Posterior cingulate gyrus (tissue), 11 donors: ENCODE measurements at places on chromosomes 7 and 10.

GRCh38 chr10:93947524-93947923, 46.2 kb upstream of the PLCE1 start:
- no peak for DNase-seq

DNA sequence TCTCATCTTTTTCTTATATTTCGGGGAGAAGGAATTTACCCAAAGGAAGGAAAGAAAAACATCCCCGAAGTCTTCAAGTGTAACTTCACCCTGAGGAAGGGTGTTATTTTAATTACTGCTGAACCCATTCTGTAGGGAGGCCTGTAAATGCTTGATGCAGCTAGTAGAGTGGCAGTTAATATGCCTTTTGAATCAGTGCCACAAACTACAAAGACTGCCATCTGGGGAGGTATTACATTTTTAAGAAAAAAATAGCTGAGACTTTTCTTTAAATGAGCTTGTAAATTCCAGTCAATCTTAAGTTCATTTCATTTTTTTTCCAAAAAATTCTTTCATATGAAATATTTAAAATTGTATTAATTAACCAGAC, 233.1 kb upstream of the FERD3L start:
- no peak for DNase-seq

DNA sequence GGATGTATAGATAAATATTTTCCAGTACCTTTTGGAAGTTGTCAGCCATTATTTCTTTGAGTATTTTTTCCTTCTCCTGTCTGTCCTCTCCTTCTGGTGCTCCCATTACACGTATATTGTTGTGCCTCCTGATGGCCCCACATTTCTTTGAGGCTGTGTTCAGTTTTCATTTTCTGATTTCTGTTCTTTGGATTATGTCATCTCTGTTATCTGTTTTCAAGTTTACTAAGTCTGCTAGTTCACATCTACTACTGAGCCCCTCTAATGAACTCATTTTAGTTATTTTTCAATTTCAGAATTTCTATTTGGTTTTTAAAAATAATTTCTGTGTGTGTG, 16.3 kb downstream of the RBM33 start:
- no peak for DNase-seq

DNA sequence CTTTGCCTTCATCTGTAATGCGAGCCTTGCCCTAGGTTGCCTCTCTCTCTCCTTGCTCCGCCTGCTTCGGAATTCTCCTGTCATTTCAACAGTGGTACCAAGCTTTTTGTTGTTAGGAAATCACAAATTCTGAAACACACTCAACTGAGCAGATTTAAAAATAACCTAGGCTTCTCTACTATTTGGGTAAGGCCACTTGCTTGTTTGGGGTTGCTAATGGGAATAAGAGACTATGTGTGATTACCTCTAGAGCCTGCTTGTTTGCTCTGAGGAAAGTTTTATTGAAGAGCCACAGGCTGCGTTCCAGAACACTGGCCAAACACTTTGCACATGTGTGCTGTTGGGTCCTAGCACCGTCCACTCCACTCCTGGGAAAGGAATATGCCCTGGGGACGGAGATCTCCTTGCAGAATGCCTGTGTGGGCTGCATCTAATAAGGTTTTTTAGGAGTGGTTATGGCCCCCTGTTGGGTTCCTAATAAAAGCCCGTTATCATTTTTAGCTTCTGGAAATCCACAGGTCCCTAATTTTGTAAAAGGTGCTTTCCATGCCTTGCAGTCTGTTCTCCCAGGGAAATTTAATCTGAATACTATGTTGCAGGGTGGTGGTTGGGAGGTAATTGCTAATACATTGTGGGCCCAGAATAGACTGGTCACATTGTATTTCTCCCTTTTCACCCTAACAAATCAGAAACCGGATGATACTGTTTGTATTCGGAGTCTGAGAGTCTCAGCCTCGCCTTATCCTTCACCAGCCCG, 68.7 kb upstream of the KLF6 start:
- DNase-seq: no peak

GRCh38 chr10:30702860-30703259, 73.3 kb upstream of the LYZL2 start:
- no peak for DNase-seq

- DNase-seq: no peak
Observed at GRCh38 chr10:51672039-51672535, 27.3 kb downstream of the CSTF2T start.

DNA sequence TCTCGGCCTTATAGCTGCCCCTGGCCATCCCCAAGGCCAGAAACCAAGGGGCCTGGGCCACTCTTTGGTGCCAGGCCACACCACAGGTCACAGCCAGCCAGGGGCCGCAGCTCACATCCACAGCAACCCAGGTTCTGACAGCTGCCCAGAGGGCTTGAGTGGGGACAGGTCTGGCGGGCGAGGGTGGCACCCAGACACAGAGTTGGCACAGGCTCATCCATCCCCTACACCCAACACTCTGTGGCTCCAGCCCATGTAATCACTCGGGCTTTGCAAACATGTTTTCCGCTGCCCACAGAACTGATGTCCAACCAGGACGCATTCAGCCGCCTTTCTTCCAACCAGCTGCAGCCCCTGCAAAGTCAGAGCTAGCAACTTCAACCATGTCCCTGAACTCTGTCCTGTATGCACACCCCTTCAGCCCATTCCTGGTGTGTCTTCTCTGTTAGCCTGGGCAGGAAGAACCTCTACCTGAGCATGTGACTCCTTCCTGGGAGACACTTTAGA, 57.7 kb upstream of the PPP2R2D start:
- no peak for DNase-seq

DNA sequence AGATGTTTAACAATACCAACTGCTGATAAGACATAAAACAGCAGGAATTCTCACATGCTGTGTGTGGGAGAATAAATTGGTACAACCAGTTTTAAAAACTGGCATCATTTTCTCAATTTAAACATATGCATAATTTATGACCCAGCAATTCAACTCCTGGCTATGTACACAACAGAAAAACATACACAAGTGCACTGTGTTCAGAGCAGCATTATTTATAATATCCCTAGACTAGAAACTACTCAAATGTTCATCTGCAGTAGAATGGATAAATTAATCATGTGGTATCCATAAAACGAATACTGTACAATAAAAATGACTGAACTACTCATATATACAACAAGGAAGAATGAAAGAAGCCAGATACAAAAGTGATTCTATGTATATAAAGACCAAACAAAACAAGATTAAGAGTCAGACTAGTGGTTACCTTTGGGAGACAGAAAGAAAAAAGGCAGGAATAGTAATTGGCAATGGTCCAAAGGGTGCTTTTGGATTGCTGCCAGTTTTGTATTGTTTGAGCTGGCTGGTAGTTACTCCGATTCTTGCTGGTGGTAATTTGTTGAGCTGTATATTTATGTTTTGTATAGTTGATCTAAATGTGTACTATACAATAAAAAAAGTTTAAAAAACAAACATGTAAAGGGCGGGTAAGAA, 306.0 kb downstream of the TFEC start:
- DNase-seq: no peak

DNA sequence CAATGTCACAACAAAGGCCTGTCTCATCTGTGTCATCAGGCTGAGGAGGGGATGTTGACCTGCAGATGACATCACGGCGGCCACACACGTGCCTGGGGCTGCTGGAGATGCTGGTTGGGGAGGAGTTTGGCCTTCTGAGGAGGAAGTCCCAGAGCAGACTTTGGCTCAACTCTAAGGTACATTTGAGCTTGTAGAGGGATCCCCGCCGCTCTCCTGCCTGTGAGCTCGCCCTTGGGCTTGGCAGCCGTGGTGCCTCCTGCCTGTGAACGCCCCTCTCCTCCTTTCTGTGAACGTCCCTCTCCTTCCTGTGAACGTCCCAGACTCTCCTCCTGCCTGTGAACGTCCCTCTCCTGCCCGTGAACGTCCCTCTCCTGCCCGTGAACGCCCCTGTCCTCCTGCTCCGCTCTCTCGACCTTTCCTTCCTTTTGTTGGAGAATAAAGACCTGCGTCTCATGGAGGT, 176.4 kb downstream of the DNAJB6 start:
- no peak for DNase-seq

DNA sequence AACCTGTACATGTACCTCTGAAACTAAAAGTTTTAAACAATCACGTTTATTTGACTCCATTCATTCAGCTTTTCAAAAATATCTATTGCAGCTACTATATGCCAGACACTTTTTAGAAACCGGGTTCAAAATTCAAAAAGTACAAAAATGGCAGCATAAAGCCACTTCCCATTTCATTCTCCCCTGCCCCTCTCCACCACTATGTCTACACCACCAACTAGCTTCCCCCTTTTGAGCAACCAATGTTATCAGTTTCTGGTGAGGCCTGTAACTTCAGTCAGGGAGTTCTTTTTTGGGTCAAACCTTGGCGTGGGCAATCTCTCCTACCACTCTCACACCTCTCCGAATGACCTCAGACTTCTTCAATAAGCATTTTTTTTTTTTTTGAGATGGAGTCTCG, 11.5 kb upstream of the HHEX start:
- no peak for DNase-seq

DNA sequence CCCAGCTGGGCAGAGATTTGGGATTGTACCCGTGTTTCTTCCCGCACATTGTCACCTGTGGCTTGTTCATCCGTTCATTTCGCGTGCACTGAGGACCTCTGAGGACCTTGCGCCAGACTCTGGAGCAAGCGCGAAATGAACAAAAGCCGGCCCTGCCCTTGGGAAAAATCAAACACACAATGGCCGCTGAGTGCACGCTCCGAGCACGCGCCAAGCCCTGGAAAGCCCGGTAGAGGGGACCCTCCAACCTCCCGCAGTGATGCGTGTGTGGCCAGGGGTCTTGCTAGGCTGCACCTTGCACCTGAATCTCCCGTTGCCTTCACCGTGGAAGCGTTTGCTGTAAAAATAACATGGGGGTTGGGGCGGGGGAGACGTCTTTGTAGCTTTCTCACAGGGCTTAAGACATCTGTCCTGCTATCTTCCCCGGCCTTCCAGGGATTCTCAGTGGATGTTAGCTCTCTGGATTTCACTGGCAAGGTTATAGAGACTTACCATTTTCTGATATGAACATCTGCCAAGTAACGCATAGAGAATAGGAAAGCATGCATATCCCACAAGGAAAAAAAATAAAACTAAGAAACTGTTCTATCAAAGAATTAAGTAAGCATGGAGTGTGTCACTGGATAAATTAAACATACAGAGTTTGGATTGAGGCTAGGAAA, 37.3 kb downstream of the ZNF777 start:
- DNase-seq: no peak

DNA sequence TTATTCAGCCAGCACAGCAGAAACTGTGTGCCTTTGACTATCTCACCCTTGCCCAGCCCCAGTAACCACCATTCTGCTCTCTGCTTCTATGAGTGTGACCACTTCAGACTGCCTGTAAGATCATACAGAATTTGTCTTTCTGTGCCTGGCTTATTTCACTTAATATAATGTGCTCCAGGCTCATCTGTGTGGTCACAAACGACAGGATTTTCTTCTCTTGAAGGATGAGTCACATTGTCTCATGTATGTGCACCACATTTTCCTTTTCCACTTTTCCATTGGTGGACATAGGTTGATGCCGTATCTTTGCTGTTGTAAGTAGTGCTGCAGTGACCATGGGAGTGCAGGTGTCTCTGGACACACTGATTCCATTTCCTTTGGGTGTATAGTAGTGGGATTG, 122.5 kb upstream of the LANCL2 start:
- DNase-seq: no peak

- DNase-seq: no peak
Observed at GRCh38 chr10:114346176-114347031, 57.9 kb downstream of the AFAP1L2 start.

- DNase-seq: no peak
Observed at GRCh38 chr7:100612730-100613390, 520 bp downstream of the MOSPD3 start.

- DNase-seq: no peak
Observed at GRCh38 chr10:31490858-31491504, 172.0 kb downstream of the ZEB1 start.

DNA sequence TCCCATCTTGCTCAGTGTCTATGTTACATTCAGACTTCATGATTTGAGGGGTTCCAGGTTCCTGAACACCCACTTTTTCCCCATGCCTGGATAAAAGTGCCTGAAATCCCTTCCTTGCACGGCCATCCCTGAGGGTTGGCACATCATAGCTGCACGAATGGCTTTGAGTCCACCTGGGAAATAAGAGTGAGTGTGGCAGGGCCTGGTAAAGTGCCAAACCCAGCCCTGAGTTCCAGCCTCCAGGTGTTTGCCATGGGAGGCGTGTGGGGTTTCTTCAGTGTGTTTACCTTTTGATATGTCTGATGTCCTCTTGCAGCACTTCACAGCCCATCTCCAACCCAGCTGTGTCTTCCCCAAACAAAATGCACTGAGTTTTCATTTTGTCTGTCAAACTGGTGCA, 145.7 kb downstream of the PAXIP1 start:
- no peak for DNase-seq
